ENCODE measurements at places on chromosomes 1 and 21.

DNA sequence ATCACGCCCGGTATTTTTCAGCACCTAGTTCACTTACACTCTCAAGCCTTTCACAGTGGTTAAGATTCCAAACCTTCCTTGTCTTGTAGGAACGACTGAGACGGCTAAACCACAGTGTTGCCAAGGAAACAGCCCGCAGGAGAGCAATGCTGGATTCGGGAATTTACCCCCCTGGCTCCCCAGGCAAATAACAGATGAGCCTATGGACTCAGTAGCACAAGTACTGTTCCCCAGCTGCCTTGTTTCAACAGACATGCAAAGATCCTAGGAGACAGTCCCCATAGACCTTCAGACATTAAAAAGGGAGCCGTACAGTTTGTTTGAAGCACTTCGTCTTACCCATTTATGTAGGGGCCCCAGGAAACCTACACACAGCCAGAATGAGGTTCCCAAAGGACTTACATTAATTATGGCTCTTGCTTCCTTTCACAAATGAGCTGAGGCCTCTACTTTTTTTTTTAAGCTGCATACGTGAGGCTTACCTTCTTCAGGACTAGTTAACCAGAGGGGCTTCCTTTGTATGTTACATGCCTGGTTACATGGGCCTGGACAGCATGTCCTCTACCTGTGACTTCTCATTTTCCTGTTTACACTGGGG lies 2.7 kb downstream of the SNAPIN start:
- no peak for DNase-seq

GRCh38 chr1:222053790-222054294 lies 312.0 kb upstream of the DUSP10 start:
- DNase-seq, result no peak

DNA sequence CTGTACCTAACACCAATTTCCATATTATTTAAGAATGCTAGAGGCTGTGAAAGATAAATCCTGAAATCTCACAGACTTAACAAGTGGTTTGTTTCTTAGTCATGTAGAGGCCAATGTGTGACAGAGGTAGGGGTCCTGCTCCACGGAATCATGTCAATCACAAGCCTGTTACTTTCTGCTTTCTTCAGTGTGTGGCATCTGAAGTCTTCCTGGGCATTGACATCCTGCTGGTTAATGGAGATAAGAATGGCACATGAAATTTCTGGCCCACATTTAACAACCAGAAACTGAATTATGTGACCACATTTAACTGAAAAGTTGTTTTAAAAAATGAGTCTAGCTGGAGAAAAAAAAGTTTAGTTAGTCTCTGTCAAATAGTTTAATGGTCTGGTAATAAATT lies 68.3 kb upstream of the PLA2G4A start:
- no peak for DNase-seq

GRCh38 chr1:110549831-110550230 lies 30.9 kb upstream of the KCNA10 start:
- no peak for DNase-seq

DNA sequence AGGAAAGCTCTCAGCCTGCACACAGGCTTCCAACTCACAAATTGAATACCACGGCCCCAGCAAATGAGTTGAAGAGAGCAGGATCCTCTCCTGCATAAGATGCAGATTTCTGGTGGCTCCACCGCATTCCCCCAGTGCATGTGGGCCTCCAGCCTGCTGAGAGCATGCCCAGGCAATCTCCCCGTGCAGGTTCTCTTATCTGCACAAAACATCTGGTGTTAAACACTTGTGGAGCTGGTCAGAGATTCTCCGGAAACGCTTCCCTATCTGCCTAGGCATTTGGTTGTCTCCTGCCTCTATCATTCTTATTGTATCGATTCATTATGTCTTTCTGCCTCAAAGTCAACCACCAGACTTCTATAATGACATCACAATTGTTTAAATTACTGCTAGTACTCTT lies 1349.0 kb upstream of the B3GALT2 start:
- no peak for DNase-seq

- peak; percentile 95 for DNase-seq
Measured at GRCh38 chr1:24964811-24965570, 34.9 kb upstream of the RUNX3 start.

GRCh38 chr1:3741566-3742438 lies 10.4 kb upstream of the CCDC27 start:
- no peak for DNase-seq

- DNase-seq, result no peak
Measured at GRCh38 chr1:167084757-167085156, 5.4 kb downstream of the GPA33 start.

- DNase-seq, result no peak
Measured at GRCh38 chr1:244965185-244966030, 101.1 kb upstream of the HNRNPU start.

DNA sequence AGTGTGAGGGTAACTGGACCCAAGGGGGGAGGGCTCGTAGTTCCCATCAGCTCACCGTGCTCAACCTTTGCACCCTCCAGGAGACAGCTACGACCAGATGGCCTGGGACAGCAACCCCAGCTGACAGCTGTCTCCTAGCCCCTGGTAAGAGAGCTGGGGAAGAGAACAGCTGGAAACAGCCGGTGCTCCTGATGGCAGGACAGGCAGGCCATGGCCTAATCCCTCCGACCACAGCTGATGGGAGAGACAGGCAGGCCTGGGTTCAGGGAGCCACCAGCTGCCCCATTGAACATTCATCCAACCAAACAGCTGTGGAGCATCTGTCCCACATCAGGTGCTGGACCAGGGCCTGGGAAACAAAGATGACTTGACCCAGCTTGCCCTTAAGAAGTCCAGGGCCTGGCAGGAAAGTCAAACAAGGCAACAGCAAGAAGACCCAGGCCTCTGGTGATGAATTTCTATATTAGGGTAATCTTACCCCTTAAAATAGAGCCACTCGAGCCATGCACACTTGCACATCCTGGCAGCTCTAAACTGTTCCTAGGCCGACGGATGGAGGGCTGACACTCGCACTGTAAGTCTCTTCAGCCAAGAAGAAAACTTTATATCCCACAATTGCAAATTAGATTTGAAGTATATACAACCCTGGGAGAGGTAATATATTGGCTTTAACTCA lies 12.2 kb downstream of the OLFML2B start:
- no peak for DNase-seq

- no peak for DNase-seq
Measured at GRCh38 chr1:98205291-98206017, 284.6 kb upstream of the DPYD start.

- DNase-seq, result peak; percentile 41
Measured at GRCh38 chr1:66333466-66334199, 200.3 kb upstream of the SGIP1 start.

DNA sequence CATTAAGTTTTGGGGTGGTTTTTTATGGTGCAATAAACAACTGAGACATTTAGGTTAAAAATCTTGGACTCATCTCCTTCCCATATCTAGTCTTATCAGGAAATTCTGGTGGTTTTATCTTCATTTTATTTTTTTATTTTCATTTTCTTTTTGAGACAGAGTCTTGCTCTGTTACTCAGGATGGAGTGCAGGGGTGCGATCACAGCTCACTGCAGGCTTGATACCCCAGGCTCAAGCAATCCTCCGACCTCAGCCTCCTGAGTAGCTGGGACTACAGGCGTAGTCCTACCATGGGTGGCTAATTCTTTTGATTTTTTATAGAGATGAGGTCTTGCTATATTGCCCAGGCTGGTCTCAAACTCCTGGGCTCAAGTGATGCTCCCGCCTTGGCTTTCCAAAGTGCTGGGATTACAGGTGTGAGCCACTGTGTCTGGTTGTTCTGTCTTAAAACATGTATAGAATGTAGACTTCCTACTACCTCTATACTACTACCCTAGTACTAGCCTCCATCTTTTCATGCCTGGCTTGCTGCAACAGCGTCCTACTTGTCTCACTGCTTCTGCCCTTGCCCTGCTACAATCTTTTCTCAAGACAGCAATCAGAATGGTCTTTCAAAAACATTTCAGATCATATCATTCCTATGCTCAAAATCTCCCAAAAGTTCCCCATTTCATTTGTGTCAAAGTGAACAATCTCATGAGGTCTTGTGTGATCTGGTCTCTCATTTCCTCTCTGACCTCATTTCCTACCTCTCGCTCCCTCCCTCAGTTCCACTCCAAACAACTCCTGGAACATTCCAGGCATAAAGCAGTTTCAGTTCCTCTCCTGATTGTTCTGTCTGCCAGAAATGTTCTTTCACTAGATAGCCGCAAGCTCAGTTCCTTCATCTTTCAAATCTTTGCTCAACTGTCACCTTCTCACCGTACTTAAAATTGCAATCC lies 5.9 kb upstream of the FCGR2A start:
- DNase-seq, result no peak

- DNase-seq, result no peak
Measured at GRCh38 chr1:203671047-203671446, 44.4 kb downstream of the ATP2B4 start.

GRCh38 chr1:10980094-10980577 lies 32.3 kb upstream of the TARDBP start:
- no peak for DNase-seq

DNA sequence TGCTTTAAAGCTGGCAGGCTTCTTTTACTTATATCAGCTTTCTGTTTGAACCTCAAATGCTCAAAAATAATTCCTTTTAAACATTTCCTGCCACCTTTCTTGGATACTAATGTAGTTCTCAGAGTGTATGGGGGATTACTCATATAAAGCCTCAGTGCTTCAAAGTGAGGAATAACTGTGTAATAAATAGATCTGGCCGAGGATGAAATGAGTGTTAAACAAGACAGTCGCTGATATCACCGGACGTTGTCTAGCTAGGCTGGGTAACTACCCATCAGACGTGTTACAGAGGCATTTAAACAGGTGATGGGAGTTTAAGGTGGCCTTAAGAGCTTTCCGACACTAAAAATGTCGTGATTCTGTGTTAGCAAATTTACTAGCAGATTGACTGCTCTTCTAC lies 53.1 kb downstream of the VANGL2 start:
- peak; percentile 53 for DNase-seq

DNA sequence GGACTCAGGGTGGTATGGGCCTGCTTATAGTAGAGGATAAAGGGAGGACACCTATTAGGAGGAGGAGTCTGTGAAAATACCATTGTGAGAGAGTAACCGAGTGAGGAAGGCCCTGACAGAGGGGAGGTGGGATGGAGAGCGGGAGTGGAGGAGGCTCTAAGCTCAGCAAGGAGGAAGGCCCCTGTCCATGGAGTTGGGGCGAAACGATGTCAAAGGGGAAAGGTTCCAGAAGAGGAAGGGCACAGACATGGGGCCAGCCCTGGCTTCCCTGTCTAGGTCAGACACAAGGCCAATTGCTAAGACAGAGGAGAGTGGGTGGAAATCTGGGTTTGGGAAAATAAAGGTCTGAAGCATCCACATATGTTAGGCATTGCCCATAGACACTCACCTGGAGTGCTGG lies 44.2 kb downstream of the ELK4 start:
- DNase-seq, result no peak

- DNase-seq, result no peak
Measured at GRCh38 chr1:214108097-214108446, 120.3 kb downstream of the PROX1 start.

GRCh38 chr1:115240297-115240696 lies 97.8 kb downstream of the NGF start:
- DNase-seq, result no peak

- no peak for DNase-seq
Measured at GRCh38 chr1:178652506-178653490, 72.2 kb upstream of the RALGPS2 start.

GRCh38 chr1:159581422-159581821 lies 6.2 kb upstream of the APCS start:
- DNase-seq, result no peak

DNA sequence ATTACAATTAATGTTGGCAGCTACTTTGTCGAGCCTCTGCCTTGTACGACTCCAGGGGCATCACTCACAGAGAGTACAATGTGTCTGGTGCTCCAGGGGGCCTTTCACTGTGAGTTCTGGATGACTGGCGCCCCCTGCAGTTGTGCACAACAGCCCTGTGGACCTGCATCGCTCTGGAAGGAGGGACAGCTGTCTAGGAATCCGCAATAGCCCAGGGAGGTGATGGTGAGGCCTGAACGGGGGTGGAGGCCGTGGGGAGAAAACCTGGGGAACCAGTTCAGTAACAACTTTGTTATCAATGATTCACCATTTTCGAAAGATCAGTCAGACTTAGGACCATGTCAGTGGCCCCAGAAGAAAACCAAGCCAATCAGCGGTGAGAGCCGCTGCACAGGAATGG lies 189.1 kb downstream of the KAZN start:
- DNase-seq, result no peak

DNA sequence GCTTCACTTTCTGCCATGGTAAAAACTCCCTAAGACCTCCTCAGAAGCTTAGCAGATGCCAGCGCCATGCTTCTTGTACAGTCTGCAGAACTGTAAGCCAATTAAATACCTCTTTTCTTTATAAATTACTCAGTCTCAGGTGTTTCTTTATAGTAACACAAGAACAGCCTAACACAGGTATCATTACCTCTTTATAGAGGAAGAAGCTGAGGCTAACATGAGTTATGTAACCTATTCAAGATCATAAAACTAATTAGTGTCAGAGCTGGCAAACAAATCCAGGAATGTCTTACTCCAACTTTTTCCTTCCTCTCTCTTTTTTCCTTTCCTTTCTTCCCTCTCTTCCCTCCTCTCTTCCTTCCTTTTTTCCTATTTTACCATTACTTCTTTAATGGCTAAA lies 9.3 kb downstream of the NTMT2 start:
- DNase-seq, result no peak

GRCh38 chr1:61898658-61899057 lies 156.4 kb downstream of the PATJ start:
- no peak for DNase-seq

- no peak for DNase-seq
Measured at GRCh38 chr1:63787875-63788274, 14.1 kb downstream of the ROR1 start.

DNA sequence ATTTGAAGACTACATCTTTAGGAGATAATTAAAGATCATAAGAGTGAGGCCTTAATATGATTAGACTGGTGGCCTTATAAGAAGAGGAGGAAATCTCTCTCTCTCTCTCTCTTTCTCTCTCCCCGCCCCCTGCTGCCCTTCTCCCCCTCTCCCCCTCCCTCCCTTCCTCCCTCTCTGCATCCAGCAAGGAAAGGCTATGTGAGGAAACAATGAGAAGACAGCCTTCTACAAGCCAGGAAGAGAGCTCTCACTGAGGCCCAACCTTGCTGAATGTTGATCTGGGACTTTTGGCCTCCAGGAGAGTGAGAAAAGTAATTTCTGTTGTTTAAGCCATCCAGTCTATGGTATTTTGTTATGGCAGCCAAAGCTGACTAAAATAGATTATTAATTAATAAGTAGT lies 21.6 kb downstream of the FOXD3 start:
- no peak for DNase-seq

- no peak for DNase-seq
Measured at GRCh38 chr1:68449901-68450300, at the start of gene RPE65. TSS of gene RPE65 (minus strand) at chr1:68449954. CDS start at chr1:68449905, 49 bp downstream.

DNA sequence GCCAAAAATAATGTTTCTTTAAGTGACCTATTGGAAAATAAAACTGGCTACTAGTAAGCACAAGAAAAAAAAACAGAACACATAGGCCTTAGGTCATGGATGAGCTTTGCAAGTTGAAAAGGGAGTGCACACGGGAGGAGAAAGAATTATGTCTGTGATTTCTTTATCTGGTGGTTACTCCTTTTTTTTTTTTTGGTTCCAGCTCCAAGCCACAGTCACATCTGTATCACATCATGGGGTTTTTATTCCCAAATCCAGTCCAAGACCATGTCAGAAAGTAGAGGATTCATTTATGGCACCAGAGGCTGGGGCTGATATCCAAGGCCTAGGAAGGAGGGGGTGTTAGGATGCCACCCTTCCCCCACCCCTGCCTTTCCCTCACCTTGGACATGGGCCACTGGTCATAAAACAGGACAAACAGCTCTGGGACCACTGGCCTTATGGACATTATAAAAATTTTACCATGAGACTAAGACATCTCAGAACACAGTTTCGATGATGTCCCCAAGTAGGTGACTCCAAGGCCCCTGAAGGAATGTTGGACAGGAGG lies 10.3 kb upstream of the HEYL start:
- no peak for DNase-seq

Data from CD4-positive, alpha-beta T cell treated with Interleukin-17A for 1 hour (primary cell).